ENCODE measurements at places on chromosomes 5 and 9.

GRCh38 chr9:18343784-18344183, 130.2 kb upstream of the ADAMTSL1 start:
- no peak for DNase-seq

DNA sequence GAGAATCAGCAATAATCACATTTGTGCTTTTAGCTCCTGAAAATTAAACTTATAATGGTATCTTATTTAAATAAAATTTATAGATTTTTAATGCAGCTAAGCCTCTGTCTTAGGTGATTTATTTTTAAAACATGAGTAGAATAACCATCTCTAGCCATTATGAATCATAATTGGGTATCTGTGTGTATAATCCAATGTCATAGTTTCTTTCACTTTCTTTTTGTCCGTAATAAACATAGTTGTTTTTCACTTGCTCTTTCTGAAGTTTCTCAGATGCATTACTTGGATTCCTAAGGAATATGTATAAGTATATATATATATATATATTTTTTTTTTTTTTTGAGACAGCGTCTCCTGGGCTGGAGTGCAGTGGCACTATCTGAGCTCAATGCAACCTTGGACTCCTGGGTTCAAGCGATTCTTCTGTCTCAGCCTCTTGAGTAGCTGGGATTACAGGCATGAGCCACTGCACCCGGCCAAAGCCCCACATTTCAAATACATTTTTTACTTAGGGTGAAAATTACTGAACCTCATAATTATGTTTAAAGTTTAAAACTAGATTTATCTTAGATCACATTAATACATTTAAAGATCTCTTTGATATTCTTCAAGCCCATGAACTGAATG, 377.1 kb downstream of the PRDM9 start:
- DNase-seq = no peak

DNA sequence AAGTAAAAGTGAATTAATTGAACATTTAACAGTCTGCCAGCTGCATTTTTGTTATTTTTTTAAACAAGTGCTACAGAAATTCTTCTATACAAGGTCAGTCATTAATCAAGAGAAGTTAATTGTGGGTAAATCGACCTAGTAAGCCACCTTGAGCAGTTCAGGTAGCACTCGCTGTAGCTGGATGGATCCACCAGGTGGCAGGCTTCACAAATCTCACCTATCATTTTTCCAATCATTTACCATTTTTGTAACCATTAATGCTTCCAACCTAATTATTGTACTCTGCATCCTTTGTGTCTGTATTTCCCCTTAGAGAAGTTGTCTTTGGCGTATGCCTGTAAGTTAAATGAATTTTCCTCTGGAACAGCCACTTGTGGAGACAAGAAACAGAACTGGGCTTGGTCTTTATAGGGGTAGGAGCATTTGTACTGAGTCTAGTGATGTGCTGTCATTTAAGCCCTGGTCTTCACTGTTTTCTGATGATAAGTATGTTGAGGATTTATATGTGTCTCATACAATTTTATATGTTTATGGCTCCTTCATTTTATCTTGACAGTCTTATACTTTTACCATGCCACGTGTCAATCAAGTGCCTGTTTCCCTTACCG, 39.5 kb downstream of the CD180 start:
- DNase-seq = no peak

- DNase-seq = no peak
Observed at GRCh38 chr9:113664181-113664875, 200.8 kb downstream of the RGS3 start.

DNA sequence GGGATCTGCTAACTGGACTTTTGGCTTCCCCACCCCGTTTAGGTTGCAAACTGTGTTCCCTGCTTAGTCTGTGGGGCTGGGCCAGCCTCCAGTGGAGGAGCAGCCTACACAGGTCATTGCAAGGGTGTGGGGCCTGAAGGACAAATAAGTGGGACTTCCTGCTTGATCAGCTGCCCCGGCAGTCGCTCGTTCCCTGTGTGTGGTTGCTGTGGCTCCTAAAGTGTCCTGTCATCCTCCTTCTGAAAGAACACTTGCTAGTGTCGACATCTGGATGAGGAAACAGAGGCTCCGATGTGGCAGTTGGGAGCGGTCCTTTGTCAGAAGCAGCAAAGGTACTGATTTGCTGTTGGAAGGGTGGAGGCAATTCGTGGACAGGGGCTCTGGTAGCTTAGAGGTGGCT, 88.9 kb upstream of the TBCA start:
- no peak for DNase-seq

GRCh38 chr5:60829490-60830266, 14.4 kb downstream of the ELOVL7 start:
- DNase-seq = no peak

DNA sequence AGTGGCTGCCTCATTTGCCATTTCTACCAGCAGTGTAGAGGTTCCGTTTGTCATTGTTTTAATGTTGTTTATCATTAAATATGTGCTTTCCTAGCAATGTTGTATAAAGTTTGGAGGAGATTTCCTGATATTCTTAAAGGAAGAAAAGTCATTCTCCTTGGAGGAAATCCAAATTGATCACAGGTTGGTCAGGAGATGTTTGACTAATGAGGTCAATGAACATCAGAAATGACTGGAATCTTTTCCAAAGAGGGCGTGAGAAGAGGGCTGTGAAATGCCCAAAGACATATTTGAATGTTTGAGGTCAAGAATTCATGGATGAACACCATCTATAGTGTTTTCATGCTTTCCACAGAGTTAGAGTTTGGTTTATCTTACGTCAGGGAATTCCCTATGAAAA, 471.3 kb downstream of the MAT2B start:
- DNase-seq = no peak

DNA sequence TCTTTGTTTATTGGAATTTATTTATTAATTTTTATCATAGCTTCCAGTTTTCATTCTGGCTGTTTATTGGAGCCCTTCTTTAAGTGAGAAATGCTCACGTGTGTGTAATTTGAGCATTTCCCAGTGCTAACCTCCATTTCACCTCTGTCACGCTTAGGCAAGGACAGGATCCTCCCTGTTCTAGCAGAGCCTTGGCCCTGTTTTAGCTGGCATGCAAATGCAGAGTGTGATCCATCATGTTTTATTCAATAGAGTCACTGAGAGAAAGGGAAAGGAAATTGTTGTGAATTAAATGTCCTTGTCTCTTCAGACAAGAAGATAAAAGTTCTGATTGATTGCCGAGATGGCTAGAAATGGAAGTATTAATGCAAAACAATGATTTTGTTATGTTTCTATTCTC, 137.3 kb upstream of the ACO1 start:
- DNase-seq = no peak

DNA sequence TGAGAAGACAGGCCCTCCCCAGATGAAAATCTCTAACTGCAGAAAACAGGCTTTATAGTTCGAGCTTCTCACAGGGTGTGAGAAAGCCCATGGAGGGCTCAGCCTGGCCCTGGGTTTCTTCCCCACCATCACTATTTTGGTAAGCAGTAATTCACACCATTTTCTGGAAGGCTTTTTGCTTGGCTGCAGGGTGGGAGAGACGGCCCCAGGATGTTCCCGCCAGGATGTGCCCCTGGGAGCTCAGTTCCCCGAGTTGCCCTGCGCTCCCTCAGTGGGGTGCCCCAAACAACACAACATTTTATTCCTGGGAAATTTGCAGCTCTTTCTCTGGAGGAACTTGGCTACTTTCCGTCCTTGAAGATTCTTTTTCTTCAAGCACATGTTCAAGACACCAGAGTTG, 100.8 kb downstream of the HSD17B3 start:
- no peak for DNase-seq

DNA sequence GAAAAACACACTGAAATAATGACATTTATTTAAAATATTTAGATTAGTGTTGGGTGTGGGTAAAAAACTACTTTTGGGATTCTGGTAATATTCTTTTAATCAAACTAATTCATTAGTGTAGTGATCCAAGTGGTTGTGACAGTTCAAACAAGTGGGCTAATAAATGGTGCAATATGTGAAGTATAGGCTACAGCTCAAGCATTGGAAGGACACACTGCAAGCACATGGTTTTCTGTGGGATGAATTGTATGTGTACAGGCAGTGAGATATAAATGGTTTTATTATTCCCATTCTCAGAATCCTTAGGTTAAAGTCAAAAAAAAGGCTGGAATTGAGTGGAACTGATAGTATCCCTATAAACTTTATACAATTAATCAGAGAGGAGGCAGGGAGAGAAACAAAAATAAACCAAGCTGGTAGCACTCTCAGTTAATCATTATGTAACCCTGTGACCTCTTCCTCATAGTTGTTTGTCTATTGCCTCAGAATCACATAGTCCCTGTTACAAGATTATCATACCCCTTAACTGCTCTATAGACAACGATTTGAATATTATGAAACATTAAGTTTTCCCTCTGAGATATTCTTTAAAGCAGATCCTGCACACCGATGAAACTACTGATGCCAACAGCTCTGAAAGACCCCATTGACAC, 1755.4 kb upstream of the ACO1 start:
- DNase-seq = no peak

DNA sequence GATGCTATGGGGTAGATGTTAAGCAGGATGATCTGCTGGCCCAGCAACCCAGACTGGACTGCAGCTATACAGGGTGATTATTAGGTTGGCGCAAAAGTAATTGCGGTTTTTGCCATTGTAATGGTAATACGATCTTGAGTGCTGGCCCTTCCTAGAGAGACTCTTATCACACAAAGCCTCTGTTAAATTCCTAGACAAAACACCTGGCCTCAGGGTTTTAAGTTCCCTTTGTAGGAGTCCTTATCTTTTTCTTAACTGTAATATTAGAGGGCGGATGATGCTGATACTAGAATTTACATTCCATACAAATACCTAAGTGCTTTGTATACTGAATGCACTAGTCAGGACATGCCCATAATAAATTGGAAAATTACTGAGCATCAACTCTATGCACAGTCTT, 222.2 kb downstream of the NDUFS4 start:
- DNase-seq = no peak
